ENCODE measurements at places on chromosomes 6 and 20.

DNA sequence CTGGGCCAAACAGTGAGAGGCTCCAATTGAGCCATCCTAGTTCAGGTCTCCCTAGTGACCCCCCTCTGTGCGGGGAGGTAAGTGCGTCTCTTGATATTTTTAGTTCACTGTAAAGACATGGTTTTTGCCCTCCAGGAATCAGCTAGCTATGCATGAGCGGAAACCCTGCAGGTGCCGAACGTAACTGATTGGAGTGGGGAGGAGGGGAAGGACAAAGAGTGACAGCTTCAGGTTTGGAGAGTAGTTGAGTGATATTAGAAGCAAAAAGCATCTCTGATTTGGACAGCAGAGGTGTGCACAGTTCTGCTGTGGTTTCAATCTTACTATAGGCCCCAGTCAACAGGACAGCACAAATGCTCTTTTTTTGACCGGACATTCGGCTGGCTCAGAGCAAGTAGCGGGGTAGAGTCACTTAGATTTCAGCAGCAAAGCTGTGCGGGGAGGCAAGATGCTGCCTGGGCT is 31.8 kb downstream of the TBC1D7 start:
- no peak for DNase-seq

GRCh38 chr6:90098627-90099026 is 198.0 kb downstream of the BACH2 start:
- no peak for DNase-seq

- DNase-seq, result no peak
These were observed 7.4 kb upstream of the RBCK1 start for GRCh38 chr20:400454-401275.

DNA sequence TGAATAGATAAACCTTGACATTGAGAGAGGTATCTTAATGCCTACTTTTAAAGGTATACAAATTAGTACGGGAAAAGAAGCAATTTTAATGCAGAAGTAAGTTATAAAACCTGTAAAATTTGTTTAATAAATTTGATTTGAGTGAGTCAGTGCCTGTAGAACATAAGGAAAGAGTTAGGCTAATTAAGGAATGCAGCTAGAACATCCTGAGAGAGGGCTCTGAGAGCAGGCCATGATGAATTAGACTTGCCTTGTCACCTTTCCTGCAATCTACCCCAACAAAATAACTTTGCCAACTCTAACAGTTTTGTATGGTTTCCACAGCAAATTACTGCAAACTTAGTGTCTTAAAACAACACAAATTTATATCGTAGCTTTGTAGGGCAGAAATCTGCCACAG is 700.8 kb downstream of the RFPL4B start:
- DNase-seq, result no peak

DNA sequence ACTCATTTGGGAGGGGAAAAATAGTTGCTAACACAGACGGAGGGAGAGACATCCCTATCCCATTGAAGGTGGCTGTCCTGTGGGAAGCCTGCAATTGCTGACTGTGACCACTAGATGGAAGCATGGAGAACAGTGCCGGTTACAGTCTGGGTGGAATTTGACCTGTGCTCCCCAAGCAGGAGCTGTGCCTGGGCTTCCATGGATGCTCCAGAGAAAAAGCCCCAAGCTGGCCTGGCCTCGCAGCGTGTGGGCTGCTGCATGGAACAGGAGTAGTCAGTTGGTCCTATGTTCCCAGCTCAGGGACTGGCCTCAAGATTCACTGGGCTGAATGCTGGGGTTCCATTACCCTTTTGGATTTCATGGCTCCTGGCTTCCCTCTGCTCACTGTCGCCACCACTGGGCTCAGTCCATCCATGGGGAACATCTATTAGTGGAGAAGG is 116.3 kb upstream of the CHD6 start:
- DNase-seq, result peak; percentile 21

- DNase-seq, result peak; percentile 70
These were observed 44.3 kb upstream of the PTGIS start for GRCh38 chr20:49612127-49612738.

- no peak for DNase-seq
These were observed 52.2 kb upstream of the HSF2 start for GRCh38 chr6:122347280-122347679.

- no peak for DNase-seq
These were observed 48.2 kb upstream of the BEND6 start for GRCh38 chr6:56906752-56907151.

DNA sequence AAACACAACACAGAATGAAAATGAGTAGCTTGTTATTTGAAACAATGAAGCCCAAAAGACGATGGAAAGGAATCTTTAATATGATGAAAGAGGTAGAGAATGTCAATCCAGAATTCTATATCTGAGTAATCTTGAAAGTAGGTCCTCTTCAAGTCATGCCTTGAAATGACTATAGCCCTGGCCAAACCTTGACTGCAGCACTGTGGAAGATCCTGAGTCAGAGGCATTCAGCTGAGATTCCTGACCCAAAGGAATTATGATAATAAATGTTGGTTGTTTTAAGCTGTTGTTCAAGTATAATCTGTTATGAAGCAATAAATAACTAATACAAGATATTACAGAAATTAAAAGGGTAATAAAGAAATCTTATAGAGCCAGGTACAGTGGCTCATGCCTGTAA is 64.8 kb downstream of the IBTK start:
- DNase-seq, result no peak

GRCh38 chr20:61558726-61559125 is 306.7 kb downstream of the CDH4 start:
- DNase-seq, result no peak

DNA sequence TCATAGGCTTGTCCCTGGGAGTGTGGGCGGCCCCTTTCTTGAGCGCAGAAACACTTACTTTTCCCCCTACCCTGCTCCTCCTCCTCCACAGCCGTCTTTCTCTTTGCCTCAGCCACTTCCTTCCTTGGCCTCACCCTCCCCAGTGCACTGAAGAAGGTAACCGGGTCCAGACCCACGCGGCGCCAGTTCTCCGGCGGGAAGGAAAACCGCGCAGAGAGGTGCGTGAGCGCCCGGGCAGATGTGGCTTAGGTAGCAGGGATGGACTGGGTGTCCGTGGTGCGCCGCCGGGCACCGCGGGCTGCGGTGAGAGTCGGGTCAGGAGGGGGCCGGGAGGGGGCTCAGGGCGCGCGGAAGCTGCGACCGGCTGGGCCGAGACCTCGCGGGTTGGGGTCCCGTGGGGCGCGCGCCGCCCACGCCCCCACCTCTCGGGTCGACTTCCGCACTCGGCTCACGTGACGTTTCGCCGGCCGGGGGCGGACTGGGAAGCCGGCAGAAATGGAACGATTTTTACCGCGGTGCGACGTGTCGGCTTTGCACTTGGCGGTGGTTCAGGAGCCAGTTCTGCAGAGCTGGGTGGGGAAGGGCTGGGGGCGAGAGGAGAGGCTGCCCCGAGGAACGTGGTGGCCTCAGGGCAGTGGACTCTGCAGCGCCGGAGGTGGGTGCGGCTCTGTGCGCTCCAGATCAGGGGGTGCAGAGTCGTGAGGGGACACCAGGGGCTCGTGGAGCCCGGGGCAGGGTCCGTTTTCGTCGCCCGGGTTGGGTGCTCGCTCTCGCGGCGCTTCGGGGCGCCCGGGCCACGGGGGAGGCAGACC is at the start of gene ABRACL:
Gene ABRACL (plus strand): TSS at position 88 of the 812 bp plus-strand sequence. CDS start 5,416 bp downstream, outside the sequence.
- peak; percentile 56 for DNase-seq

DNA sequence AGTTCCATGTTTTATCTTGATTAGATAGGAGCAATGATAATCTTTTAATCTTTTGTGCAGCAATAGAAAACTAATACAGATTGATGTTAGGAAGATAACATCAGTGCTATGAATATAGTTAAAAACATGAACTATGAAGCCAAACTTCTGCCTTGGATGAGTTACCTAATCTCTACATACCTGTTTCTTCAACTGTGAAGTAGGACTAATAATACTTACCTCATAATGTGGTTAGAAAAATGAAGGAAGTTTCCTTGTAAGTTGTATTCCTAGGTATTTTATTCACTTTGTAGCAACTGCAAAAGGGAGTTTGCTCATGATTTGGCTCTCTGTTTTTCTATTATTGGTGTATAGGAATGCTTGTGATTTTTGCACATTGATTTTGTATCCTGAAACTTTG is 111.9 kb downstream of the FRK start:
- DNase-seq, result no peak

DNA sequence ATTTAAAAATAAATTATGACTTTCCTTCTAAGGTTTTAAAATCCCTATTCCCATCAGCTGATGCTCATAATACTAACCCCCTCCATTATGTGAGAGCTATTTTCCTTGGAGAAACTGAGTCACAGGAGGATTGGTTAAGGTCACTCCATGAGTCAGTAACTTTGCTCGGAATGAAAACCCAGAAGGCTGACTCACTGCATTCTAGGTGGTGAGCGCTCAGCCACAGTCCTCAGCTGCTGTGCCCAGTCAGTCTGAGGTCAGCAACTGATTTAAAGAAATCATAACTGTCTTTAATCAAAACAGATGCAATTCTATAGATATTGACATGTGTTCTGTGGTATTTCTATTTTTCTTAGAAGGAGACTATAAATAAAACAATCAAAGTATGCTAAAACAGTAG is 359.2 kb downstream of the GJA1 start:
- DNase-seq, result no peak

DNA sequence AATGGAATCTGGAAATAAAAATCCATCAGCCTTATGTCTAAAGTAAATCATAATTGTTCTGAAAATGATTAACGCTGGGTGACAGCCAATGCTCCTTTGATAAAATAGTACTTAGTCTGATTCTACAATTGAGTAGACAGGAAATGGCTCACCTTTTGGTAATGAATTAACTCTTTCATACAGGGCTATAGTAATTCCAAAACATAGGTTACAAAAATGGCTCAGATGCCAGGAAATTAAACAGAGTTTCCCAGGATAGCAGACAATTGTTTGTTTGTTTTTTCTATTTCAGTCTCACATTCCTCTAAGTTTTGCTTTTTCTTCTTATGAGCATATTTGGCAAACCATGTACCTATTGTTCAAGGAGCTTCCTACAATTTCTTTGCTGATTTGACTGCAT is 257.2 kb upstream of the EPHA7 start:
- DNase-seq, result no peak

DNA sequence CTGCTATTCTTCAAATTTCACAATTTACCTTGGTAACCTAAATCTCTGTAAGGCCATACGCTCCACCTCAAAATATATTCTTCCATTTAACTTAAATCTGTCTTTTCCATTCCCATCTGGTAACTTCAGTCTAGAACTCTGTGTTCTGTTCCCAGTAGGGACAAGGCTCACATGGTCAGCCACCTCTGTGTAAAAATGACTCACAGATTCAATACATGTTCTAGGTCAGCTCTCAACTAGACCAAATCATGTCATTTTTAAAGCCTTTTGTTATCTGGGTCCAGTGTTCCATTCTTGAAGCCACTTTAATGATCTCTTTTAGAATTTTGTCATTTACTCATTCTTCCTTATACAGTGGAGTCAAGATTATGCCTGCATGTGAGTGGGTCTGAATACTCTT is 315.6 kb upstream of the CITED2 start:
- no peak for DNase-seq

DNA sequence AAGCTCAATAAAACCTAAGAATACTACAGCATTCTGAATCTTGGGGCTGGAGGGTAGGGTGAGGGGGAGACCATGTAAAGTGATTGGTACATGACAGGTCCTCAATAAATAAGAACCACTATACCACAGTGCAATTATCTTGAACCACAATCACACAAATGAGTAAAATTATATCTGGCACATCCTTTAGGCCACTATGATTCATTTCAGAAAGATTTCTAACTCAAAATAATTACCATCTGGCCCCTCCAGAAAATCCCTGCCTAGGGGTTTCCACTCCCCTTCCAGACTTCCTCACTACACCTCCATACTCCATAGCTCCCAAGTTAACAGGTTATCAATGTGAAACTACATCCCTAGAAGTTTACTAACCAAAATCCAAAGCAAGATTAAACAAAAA is 19.7 kb downstream of the AKIRIN2 start:
- no peak for DNase-seq

DNA sequence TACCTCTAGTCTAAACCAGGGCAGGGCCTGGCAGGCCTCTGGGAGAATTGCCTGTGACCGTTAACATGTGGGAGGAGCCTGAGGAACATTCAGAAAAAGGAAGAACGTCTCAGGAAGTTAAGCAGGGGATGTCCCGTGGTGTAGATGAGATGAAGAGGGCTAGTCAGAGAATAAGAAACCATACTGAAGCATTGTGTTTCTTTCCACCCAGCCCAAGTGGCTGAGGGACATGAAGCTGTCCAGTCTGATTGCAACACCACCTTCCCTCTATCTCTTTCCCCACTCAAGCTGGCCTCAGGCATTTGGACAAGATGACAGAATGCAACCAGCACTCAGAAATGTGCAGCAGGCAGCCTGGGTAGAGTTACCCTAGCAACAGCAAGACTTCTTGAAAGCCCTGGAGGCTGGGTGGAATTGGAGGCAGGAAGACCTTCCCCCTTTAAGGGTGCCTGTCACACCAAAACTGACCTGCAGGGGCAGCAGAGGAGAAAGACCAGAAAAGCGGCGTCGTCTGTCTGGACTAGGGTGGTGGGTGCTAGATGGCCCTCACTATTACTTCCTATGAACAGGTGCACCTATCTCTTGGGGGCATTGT is 186.1 kb downstream of the UNC5CL start:
- DNase-seq, result no peak

GRCh38 chr20:31608251-31608945 is 3.3 kb downstream of the ID1 start:
- peak; percentile 84 for DNase-seq

- DNase-seq, result no peak
These were observed 182.8 kb downstream of the TBXT start for GRCh38 chr6:165984729-165985275.

- peak; percentile 81 for DNase-seq
These were observed 31.7 kb upstream of the SCUBE3 start for GRCh38 chr6:35181933-35182612.

GRCh38 chr6:2124260-2124709 is 121.1 kb downstream of the GMDS start:
- no peak for DNase-seq

GRCh38 chr6:73879501-73880293 is 183.7 kb downstream of the CD109 start:
- no peak for DNase-seq

- no peak for DNase-seq
These were observed 100.4 kb downstream of the TOX2 start for GRCh38 chr20:44014807-44015732.

Measured in psoas muscle (tissue), 8 donors.